ENCODE measurements at places on chromosomes 2 and 18. TPM values are rescaled to one million over a fixed set of nuclear protein-coding genes. Genes with fewer than 3 reads are reported as not detected.

The UGT1A4 gene
- 1.8 TPM for total RNA-seq

The COL4A4 gene
- total RNA-seq, result 0.43 TPM

The ALPI gene
- not detected for total RNA-seq

The AGXT gene
- not detected for total RNA-seq

The UGT1A3 gene
- total RNA-seq, result not detected

The SLC4A5 gene
- under 0.01 TPM for total RNA-seq

The CNGA3 gene
- total RNA-seq, result not detected
